ENCODE measurements at places on chromosomes 1 and 21.

DNA sequence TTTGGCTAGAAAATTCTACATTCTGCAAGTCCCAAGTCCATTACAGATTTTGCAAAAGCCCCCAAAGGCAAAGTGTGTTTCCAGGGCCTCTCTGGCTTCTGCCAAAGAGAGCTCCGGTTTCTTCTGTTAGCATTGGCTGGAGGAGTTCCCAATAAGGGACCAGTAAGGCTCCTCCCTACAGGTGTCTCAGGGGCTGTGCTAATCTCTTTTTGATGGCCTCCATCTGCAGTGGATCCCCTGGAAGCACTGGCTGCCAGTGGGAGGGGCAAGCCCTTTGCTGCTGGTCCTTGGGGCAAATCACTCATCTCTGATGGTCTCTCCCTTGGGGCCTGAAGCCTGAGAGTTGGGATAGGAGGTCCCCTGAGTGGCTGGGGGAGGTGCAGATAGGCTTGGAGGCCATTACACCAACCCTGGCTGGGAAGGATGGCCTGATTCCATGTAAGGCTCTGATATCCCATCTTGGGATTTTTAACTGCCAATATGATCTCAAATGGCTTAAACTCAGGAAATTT lies 89.1 kb upstream of the USP24 start:
- no peak for DNase-seq

DNA sequence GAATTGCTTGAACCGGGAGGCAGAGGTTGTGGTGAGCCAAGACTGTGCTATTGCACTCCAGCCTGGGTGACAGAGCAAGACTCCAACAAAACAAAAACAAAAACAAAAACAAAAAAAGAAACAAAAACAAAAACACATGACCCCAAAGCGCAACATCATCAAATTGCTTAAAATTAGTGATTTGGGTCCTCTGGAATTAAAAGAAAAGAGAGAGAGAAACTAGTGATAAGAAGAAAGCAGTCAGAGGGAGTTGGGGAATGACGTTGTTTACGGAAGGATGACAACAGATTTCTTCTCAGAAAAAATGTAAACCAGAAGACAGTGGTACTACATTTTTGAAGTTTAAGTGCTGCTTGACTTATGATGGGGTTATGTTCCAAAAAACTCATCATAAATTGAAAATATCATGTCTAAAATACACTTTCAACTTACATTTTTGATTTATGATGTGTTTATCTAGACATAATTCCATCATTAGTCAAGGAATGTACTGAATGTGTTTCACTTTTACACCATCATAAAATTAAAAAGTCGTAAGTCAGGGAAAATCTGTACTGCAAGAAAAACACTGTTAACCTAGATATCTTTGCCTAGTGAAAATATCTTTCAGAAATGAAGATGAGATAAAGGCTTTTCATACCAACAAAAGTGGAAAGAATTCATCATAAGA lies 88.0 kb downstream of the MT1HL1 start:
- DNase-seq: no peak

- no peak for DNase-seq
Observed at GRCh38 chr1:20626524-20626923, 6.7 kb upstream of the PINK1 start.

DNA sequence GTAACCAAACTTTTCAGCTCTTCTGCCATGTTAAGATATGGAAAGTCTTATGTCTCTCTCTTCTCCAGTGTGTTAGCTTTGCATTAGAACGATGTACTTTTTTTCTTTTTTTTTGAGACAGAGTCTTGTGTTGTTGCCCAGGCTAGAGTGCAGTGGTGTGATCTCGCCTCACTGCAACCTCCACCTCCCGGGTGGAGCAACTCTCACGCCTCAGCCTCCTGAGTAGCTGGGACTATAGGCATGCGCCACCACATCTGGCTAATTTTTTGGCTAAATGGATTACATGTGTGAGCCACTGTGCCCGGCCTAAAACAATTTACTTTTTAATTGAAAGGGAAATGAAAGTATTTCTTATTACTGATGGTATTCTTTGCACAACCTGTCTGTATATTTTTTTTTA lies 35.8 kb downstream of the SPEN start:
- DNase-seq: no peak

DNA sequence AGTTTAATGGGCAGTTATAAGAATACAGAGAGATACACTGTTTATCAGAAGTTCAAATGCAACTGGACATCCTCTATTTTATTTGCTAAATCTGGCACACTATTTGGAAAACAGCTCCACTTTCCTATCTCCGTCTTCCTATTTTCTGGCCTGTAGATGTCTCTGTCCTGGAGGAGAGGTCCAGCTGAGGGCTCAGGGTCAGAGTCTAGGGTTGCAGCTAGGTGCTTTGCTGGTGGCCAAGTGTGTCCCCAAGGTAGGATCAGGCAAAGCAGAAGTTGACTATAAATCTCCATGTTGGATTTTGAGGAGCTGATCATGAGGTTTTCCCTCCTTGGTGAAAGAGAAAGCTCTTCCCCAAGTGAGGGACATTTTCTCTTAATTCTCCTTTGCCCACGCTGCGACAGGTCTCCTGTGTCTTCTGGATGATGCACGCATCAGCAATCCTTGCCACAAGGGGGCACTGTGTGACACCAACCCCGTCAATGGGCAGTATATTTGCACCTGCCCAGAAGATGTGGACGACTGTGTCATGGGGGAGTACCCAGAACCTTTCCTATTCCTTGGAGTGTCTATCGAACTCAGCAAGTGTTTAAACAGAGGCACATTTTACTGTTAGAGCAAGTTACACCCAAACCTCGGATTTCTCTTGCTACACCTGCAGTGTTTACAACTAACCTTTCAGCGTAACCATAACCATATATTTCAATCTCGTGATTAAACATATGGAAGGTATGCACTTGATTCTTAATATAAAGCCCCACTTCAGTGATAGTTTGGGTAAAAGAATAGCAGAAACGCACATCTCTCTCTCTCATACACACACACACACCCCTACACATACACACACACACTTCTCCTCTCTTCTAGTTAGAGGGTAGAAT lies 10.2 kb downstream of the ADAM30 start:
- DNase-seq: peak; percentile 48

DNA sequence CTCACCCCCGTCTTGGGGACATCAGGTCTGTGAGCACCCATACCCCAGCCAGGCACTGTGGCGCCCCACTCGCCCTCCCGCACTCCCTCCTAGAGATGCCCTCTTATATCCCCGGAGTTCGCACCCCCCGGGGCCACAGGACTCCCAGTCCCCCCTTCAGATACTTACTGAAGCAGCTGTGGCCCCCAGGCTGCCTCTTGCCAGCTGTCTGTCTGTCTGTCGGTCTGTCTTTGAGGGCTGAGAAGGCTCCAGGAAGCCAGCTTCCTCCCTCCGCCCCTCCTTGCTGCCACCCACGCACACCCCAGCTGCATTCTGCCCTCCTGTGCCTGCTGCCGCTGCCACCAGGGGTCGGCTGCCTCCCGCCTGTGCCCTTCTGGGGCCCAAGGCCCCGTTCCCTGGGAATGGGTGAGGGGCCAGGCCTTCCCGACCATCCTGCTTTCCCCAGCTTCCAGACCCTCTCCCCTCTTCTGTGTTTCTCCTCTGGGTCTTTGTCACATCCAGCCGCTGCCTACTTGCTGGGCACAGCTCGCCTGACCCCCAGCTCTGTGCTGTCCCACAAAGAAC lies at the start of gene PTPN7:
PTPN7 (minus strand) TSS at position 226 of the 564 bp plus-strand sequence. CDS start 1,200 bp downstream, outside the sequence.
- DNase-seq: no peak

GRCh38 chr1:54081306-54082270 lies 28.2 kb downstream of the TCEANC2 start:
- no peak for DNase-seq

GRCh38 chr1:242205622-242206489 lies 207.0 kb upstream of the MAP1LC3C start:
- no peak for DNase-seq

- DNase-seq: no peak
Observed at GRCh38 chr1:48793863-48794262, 17.2 kb upstream of the BEND5 start.

GRCh38 chr1:15390667-15391066 lies 19.0 kb upstream of the EFHD2 start:
- no peak for DNase-seq

GRCh38 chr1:209038316-209038715 lies 545.2 kb upstream of the CAMK1G start:
- no peak for DNase-seq

GRCh38 chr1:209569455-209570207 lies 13.9 kb upstream of the CAMK1G start:
- peak; percentile 68 for DNase-seq

DNA sequence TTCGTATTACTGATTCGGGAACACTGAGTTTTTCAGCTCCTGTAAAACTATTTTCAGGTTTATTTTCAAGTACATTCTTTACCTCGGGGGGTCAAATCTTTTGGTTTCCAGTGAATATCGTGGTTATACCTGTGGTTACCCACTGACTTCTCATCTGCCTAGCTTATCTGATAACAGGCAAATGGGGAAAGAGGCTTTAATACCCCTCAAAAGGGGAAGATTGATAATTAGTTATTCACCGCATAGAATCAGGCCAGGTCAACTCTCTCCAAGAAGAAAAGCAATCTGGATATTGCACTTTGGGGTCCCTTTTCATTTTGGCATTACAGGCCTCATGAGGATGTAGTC lies 23.0 kb downstream of the RUNX1 start:
- no peak for DNase-seq

- no peak for DNase-seq
Observed at GRCh38 chr1:39575191-39576015, 1.2 kb downstream of the PABPC4 start.

GRCh38 chr1:184416946-184417345 lies 30.1 kb downstream of the C1orf21 start:
- DNase-seq: no peak

- DNase-seq: no peak
Observed at GRCh38 chr1:245751726-245752470, 597.1 kb downstream of the KIF26B start.

DNA sequence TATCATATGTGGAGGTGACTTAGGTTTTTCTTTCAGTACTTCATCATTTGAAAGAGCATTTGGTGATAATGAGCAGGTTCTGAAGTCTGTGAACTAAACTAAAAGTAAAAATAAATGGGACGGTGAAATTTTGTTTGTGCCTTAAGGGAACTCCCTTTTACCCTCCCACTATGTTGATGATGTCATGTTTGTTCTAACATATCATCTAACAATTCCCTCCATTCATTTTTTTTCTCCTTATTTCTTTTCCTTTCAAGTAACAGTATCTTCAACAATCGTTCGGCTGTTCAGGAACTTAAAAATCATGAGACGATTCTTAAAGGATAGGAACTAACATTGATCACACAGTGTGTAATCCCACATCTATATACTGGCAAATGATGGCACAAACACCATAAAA lies 30.0 kb upstream of the IRF2BP2 start:
- DNase-seq: no peak

GRCh38 chr1:109131059-109131458 lies 17.1 kb downstream of the ELAPOR1 start:
- DNase-seq: no peak

DNA sequence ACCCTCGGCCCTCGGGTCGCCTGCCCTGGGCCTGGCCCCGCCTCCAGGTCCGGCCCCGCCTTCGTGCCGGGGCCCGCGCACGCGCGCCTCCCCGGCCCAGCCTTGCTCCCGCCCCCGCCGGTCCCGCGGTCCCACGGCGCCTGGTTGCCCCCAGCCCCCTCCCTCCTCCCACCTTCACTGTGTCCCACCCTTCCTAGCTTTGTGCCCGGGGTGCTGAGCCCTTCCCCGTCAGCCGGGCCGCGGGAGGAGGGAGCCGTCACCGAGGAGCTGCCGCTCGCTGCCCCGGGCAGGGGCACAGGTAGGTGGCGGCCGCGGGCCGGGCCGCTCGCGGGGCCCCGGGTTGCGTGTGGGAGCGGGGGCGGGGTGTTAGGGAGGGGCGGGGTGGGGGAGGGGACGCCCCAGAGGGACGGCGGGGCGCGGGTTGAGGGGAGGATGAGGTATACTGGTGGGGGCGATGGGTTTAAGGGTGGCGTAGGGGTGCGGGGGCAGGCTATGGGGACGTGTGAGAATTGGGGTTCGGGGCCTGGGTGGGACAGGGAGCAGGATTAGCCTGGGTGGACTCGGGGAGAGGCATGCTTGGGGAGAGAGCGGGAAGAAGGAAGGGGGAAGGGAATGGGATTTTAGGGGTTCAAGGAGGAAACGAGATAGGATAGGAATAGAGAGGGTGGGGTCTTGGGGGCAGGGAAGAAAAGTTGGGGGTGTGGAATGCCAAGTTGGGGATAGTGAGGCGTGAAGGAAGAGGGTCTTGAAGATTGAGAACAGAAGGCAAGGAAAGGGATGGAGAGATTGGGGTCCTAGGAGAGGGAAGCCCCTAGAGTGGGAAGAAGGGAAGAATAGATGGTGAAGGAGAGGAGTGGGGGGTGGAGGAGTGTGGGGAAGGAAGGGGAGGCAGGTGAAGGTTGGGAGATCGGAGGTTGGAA lies at the start of gene LRRC42:
LRRC42 (plus strand) TSS at position 99 of the 920 bp plus-strand sequence. CDS start 5,650 bp downstream, outside the sequence.
- DNase-seq: no peak

DNA sequence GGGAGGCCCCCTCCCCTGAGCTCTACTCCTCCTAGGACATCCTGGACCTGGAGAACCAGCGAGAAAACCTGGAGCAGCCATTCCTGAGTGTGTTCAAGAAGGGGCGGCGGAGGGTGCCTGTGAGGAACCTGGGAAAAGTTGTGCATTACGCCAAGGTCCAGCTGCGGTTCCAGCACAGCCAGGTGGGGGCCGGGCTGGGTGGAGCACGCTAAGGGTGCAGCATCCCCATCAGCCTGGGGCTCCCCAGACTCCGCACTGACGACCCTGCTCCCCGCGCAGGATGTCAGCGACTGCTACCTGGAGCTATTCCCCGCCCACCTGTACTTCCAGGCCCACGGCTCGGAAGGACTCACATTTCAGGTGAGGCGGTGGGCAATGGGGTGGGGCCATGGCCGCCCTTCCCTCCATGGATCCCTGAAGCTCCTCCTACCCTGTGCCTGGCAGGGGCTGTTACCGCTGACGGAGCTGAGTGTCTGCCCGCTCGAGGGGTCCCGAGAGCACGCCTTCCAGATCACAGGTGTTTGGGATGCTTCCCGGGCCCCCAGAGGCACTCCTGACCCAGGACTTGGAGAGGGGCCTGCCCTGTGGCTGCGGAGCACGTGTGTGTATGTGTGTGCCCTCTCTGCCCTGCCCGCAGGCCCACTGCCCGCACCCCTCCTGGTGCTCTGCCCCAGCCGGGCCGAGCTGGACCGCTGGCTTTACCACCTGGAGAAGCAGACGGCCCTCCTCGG lies 4.1 kb downstream of the PLEKHN1 start:
- no peak for DNase-seq

DNA sequence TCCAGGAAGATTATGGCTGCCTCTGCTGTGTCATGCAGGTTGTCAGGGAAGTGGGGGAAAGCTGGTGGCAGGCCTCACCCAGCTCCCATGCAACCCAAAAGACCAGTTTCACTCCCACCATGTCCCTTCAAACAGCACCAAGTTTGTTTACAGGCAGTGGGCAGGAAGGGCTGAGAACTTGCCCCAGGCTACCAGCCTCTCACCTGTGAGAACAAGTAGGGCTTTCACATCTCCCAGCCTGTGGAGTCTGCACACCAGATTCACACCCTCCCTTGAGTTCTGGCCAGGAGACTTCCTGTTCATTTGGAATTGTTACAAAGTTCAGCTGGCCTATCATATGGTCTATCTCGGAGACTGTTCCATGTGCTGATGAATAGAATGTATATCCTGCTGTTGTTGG lies 27.8 kb downstream of the RPAP2 start:
- no peak for DNase-seq

Data from NCI-H1048 (cell line).